Left renal pelvis (tissue), 4 donors: ENCODE measurements at places on chromosomes 16 and 17. TPM values are rescaled to one million over a fixed set of nuclear protein-coding genes. Genes with fewer than 3 reads are reported as not detected.

GRCh38 chr16:7236824-7237410 is 95.7 kb upstream of the RBFOX1 start:
- no peak for DNase-seq

- DNase-seq = no peak
These were observed 125.4 kb downstream of the ASIC2 start for GRCh38 chr17:33167736-33168135.

DNA sequence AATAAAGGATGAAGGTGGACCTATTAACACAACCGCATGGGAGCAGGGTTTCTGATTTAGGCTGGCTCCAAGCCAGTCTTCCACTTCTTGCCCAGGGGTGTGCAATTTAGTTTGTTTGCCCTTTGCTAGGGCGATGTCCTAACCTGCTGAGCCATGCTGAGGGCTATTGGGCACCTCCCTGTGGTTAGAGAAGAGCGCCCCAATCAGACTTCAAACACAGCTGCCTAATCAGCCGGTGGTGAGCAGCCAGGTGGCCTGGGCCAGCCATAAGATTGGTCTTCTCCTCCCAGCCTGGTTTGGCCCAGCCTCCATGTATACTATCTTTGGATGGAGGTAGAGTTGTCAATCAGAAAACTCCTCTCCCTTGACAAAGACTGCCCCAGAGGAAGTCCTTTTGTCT is 15.7 kb downstream of the TMEM94 start:
- no peak for DNase-seq

- DNase-seq = no peak
These were observed 14.8 kb upstream of the LIMD2 start for GRCh38 chr17:63714550-63715277.

- no peak for DNase-seq
These were observed 8.5 kb downstream of the TUBG1 start for GRCh38 chr17:42617956-42618431.

PMP22 gene
- 78.9 TPM for polyA plus RNA-seq

ADGRG1 gene
- 87.7 TPM for polyA plus RNA-seq

GRCh38 chr16:19690196-19690595 is 27.8 kb downstream of the KNOP1 start:
- DNase-seq = no peak

DNA sequence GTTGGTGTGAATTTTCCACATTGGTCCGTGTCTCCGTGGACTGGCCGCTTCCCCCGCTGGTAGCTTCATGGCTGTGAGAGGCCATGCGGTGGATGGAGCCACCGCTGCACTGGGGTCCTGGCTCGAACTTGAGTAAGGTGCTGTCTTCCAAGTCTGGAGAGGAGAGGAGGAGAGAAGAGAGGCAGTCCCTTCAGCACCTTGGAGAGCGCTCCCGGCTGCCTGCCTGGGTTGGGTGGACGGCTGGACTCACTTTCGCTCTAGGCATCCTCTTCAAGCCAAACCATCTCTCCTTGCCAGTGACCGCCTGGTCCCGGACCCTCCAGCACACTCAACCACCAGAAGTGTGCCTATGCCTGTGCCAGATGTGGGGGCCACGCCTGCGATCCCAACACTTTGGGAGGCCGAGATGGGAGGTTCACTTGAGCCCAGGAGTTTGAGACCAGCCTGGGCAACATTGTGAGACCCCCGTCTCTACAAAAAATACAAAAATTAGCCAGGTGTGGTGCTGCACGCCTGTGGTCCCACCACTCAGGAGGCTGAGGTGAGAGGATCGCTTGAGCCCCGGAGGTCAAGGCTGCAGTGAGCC is 6.2 kb downstream of the JPH3 start:
- DNase-seq = peak; percentile 57

DNA sequence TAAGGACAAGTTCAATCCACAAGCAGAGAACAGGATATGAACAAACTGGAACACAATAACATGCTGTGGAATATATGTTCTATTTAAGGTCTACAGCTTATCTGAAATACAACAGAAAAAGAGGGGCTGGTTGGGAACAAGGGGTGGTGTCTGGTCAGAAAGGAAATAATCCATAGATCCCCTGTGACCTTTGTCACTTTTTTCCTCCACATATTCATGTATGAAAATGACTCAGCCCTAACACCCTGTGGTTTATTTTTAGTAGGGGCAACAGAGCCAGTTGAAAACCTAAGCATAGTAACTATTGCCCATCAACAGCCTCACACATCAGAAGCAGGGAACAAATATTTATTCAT is 12.3 kb upstream of the SPAG9 start:
- no peak for DNase-seq

DNA sequence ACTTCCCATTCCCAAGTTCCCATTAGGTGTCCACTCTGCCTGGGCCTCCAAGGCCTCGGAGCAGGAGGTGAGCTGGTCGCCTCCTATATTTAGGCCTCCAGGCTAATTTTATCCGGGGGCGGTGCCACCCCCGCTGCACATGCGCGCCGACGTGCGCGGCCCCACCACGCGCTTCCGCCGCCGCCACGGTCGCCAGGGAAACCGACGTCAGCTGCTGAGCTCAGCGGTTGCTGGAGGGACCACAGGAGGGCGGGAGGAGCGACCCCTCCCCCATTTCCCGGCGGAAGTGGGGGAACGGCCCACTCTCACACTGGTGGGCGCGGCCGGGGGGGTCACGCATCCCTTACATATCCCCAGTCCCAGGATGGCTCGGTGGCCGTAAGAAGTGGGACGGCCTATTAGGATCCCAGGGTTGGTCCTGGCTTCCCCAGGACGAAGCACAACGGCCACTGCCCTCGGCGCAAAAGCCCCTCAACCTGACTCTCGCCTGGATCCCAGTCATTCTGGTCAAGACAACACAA is 1.0 kb downstream of the PER1 start:
- DNase-seq = no peak

SLFN12L gene
- polyA plus RNA-seq = 0.29 TPM

GRCh38 chr17:69402052-69402451 is 12.4 kb upstream of the MAP2K6 start:
- no peak for DNase-seq

CD300LG gene
- polyA plus RNA-seq = 1.9 TPM

GRCh38 chr17:7894226-7894625 is 5.6 kb downstream of the CHD3 start:
- DNase-seq = no peak

GRCh38 chr17:63150490-63150889 is 184.5 kb downstream of the TANC2 start:
- DNase-seq = no peak

- DNase-seq = no peak
These were observed 517 bp downstream of the RUNDC1 start for GRCh38 chr17:42980766-42981397.

- no peak for DNase-seq
These were observed 93.2 kb downstream of the C17orf67 start for GRCh38 chr17:56740481-56740880.

GRCh38 chr17:43975898-43976297 is 22.2 kb upstream of the PYY start:
- no peak for DNase-seq
